ENCODE measurements at places on chromosomes 7 and 10.

- DNase-seq = no peak
Observed at GRCh38 chr10:47114680-47115186, 185.3 kb upstream of the GDF10 start.

DNA sequence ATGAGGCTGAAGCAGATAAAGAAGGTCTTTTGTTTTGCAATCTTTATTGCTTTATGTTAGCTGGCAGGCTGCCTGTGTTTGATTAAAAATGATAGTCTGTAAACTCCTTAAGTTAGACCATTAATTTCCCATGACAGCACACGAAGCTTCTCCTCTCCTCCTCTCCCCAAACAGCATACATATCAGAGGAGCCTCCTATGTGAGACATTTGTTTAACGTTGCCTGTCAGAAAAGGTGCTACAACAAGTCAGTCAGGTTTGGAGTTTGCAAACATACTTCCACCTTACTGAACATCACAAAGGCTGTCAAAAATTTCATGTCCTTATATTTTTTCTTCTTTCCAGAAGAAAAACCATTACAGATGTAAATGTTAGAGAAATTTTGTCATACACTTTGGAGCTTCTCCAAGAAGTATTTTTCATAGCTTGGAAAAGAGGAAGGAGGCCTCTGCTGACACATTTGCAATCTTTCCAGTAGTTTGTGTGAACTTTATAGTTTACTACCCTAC lies 393.1 kb downstream of the EXOC4 start:
- DNase-seq = peak; percentile 63

- DNase-seq = no peak
Observed at GRCh38 chr7:102872460-102872859, 40.3 kb upstream of the LRRC17 start.

GRCh38 chr10:30639946-30640786 lies 10.6 kb upstream of the LYZL2 start:
- peak; percentile 71 for DNase-seq

- no peak for DNase-seq
Observed at GRCh38 chr7:8462309-8462708, 28.9 kb downstream of the NXPH1 start.

DNA sequence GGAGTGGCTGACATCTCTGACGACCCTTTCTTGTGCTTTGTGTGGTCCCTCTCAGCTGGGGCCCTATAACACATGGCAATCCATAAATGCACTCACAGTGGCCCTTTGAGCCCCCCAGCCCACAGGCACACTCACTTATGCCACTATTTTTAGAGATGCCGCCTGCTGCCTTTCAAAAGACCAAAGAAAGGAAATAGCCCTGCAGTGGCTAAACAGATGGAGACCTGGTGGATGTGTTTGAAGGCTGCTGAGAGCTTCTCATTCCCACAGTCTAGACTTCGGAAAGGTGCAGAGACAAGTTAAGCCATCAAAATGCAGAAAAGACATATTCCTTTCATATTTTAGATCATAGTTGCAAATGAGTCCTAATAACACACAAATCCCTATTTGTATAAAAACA lies 42.0 kb upstream of the PDZD8 start:
- no peak for DNase-seq

- DNase-seq = no peak
Observed at GRCh38 chr10:108443636-108444035, 1279.1 kb upstream of the SORCS1 start.

All from NB4 (cell line).